ENCODE measurements at places on chromosomes 6 and 20.

GRCh38 chr6:159761129-159761872, 544 bp upstream of the ACAT2 start:
- DNase-seq: no peak

GRCh38 chr6:16966791-16967469, 134.9 kb upstream of the STMND1 start:
- no peak for DNase-seq

GRCh38 chr20:20778676-20779075, 66.2 kb upstream of the RALGAPA2 start:
- no peak for DNase-seq

GRCh38 chr6:42467651-42468050, 15.9 kb upstream of the TRERF1 start:
- DNase-seq: no peak

GRCh38 chr20:62488470-62488869, 12.7 kb upstream of the GATA5 start:
- no peak for DNase-seq

- no peak for DNase-seq
These were observed 871.5 kb downstream of the QKI start for GRCh38 chr6:164286011-164286410.

DNA sequence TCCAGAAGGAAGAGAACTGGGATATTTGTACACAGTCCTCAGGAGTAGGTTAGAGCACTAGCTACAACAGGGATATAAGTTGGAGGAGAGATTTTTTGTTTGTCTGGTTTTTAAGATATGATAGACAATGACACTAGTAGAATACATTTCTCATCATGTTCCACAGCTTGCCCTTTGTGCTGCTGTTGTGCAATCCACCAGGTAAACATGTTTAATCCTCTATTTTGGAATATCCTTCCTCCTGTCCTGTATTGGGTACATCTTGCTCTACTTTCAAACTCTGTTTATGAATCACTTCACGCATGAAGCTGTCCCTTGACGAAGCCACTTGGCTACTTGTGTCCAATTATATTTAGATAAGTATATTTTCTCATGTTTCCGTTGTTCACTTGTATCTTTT, 153.6 kb upstream of the TENT5A start:
- DNase-seq: no peak

GRCh38 chr6:53408826-53409225, 60.1 kb upstream of the ELOVL5 start:
- no peak for DNase-seq

DNA sequence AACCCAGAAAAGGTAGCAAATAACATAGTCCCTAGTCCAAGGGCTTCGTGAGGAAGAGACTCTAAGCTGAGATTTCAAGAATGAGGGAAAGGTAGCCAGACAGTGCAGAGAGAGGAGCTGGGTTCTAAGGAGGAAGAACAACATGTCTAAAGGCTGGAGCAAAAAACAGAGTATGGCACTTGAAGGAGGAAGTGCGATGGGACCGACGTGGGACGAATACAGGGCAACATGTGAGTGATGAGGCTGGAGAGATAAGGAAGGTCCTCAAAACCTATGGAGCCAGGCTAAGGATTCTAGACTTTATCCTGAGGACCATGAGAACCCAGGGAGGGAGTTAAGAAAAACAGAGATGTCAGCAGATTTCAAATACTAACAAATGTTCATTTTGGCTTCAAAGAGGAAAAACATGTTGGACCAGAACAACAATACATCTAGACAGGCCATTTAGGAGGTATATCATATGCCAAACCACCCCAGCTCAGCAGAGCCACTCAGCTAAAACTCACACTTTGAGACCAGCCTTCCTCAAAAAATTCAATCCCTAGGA, 17.5 kb downstream of the ATXN1 start:
- no peak for DNase-seq

DNA sequence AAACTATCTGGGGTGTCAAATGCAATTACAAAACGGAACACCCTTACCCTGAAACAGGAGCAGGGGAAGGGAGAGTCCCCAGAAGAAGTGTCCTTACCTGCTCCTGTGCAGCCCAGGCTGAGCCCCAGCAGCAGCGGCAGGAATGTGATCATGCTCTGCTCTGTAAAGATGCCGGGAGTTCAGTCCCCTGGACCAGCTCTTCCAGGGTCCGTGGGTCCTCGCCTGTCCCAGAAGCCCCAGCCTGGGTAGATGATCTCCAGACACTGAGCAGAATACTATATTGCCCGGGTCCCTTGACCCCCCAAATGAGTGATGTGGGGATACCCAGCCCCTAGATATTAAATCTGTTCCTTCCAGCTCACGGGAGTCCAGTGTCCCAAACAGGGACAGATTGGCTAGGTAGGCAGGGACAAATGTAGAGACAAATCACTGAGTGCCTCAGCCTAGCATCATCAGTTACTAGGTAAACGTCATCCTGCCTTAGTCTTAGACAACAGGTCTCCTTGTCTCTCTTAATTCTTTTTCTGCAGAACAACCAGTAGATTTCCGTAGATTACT, at the start of gene HLA-DMB:
HLA-DMB (minus strand) TSS at position 373 of the 558 bp plus-strand sequence; CDS start at position 152, 221 bp downstream.
- DNase-seq: peak; percentile 15

GRCh38 chr6:20056350-20056992, 155.8 kb downstream of the MBOAT1 start:
- DNase-seq: no peak

- DNase-seq: no peak
These were observed 889 bp upstream of the FLOT1 start for GRCh38 chr6:30743099-30744053.

GRCh38 chr6:37826188-37826587, 6.7 kb downstream of the ZFAND3 start:
- DNase-seq: no peak

DNA sequence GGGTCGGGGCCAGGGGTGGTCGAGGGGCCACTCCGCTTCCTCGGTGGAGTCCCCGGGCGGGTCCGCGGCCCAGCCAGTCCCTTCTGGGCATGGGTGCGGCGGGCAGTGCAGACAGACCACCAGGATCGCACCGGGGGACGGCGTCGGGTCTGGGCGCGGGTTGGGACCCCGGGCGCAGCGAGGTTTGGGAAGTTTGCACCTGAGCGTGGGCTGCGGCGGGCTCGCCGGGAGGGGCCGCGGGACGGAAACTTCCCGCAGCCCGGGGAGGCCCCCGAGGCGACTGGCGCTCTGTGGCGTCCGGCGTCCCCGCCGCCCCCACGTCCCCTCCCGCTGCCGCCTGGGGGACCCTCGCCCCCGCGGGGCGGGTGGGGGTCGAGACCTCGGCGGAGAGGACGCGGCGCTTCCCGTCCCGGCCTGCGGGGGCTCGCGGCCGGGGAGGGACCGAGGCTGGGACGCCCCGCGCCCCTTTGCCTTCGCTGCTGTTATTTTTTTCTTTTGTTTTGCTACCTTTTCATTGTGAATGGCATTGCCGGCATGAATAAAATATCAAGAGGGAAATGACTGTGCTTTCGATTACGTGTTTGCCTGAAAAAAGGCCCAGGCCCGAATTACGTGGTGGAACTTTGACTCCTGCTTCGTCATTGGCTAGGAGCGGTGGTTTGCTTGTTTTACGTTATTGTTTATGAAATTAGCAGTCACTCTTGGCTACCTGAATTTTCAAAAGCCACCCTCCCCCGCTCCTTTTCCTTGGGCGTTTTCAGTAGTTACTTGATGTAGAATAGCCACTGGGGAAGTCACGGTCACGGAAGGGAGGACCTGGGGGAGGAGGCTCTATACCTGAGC, 703 bp downstream of the SNX9 start:
- DNase-seq: peak; percentile 32

DNA sequence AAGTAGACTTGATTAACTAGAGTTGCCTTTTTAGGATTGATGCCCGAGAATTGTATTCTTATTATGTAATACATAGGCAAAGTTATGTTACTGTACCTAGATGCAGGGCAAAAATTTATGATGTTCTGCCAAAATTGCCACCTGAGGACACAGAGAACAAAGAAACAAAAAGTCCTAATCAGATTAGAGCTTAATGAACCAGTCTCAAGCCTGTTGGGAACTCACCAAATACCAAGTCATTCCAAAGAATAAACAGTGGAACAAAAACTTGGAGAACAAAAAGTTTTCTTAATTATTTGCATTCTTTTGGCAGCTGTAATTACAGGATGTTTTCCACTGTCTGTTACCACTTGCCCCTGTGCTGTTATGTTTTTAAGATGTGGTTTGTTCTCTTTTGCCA, 154.7 kb upstream of the SGK1 start:
- no peak for DNase-seq

GRCh38 chr6:154314084-154314483, 42.5 kb downstream of the IPCEF1 start:
- no peak for DNase-seq

DNA sequence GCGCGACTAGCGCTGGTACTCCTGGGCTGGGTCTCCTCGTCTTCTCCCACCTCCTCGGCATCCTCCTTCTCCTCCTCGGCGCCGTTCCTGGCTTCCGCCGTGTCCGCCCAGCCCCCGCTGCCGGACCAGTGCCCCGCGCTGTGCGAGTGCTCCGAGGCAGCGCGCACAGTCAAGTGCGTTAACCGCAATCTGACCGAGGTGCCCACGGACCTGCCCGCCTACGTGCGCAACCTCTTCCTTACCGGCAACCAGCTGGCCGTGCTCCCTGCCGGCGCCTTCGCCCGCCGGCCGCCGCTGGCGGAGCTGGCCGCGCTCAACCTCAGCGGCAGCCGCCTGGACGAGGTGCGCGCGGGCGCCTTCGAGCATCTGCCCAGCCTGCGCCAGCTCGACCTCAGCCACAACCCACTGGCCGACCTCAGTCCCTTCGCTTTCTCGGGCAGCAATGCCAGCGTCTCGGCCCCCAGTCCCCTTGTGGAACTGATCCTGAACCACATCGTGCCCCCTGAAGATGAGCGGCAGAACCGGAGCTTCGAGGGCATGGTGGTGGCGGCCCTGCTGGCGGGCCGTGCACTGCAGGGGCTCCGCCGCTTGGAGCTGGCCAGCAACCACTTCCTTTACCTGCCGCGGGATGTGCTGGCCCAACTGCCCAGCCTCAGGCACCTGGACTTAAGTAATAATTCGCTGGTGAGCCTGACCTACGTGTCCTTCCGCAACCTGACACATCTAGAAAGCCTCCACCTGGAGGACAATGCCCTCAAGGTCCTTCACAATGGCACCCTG, 1.6 kb downstream of the TPBG start:
- no peak for DNase-seq

DNA sequence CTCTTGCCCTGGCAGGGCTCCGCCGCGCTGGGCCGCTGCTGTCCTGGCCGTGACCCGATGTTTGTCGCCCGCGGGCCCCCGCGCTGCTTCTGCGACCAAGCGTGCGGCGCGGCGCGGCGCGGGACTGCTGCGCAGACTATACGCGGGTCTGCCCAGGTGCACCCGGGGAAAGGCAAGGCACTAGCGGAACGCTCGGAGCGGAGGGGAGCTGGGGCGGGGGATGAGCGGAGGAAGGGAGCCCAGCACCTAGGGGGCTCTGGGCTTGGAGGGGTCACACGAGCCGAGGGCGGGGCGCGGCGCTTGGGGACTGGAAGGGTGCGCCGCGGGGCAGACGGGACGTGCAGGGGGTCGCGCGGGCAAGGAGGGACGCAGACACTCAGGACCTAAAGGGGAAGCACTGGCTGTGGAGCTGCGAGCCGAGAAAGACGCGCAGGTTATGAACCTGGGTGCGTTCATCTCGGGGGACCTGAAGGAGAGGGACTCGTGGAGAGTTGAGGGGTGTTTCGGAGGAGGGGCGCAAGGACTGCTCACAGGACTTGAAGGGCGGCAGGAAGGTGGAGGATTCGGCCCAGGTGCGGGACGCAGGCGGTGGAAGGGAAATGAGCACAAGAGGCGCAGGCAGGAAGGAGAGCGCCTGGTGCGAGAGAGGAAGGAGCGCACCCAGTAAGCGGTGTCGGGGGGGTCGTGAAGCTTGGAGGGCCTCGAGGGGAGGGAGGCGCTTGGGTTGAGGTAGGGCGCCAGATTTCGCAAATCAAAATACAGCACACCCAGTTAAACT, 40.8 kb upstream of the ZNFX1 start:
- DNase-seq: no peak

DNA sequence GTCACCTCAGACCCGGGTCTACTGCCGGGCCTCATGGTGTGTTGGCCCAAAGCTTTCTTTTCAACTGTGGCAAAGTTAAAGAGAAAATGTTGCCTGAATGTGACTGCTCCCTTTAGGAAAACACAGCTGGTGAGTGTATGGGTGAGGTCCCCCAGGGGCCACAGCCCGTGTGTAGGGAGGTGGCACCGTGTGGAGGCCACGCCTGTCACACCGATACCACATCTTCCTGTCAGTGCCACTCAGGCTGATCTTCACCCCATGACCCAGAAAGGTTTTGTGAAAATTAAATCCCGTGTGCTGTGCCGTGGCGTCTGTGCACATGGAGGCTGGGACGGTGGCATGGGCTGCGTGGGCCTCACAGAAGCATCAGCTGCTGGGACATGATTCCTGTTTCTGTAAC, 10.7 kb upstream of the ADRM1 start:
- peak; percentile 12 for DNase-seq

DNA sequence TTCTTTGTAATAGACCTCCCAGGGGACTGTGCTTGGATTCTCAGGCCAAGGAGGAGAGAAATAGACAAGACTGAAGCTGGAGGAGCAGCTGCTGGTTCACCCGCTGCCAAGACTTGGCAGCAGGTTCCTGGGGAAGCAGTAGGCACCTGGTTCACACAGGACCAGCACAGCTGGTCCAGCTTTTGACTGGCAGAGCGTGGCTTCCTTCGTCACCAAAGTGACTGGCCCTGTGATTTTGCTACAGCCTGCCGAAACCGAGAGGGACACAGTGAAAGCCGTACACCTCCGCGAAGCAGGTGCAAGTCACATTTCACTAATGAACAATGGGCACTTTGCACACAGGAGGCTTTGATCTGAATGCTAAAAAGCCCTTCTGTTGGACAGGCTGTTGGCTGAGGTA, 199.0 kb downstream of the RNF144B start:
- no peak for DNase-seq

GRCh38 chr6:22295145-22295544, 1.7 kb downstream of the PRL start:
- no peak for DNase-seq

GRCh38 chr20:20334489-20334888, 33.4 kb upstream of the INSM1 start:
- no peak for DNase-seq

DNA sequence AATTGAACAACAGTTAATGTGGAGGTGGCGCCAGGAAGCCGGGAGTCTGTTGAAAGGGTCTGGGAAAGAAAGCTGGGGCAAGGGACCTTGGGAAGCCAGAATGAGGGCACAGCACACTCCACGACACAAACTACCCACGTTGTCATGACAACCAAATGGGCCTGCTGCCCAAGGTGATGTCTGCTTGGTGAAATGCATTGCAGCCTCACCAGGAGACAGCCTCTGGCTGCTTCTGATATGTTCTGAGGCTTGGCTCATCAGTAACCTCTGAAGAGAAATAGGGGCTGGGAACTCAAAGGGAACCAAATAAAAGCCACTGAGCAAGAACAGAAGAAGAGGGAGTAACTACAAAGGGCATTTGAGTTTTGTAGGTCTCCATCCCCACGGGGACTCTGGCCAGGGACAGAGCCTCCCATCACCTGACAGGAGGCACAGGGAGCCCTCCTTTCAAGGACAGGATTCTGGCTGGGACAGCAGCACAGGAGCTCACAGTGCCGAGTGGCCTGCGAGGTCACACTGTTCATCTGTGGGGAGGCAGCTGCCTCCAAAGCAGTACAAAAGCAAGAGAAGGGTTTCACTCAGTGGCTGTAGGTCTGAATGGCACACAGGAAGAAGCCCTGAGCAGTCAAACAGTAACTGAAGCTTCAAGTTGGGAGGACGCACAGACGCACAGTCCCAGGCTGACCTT, 44.6 kb upstream of the KCNK16 start:
- no peak for DNase-seq

- no peak for DNase-seq
These were observed 50.6 kb downstream of the TRAF3IP2 start for GRCh38 chr6:111555036-111555435.

Measured in activated effector memory CD4-positive, alpha-beta T cell treated with Interleukin-2 at 50 U/mL for 16 hours (primary cell).